ENCODE measurements at places on chromosomes 5 and 9.

DNA sequence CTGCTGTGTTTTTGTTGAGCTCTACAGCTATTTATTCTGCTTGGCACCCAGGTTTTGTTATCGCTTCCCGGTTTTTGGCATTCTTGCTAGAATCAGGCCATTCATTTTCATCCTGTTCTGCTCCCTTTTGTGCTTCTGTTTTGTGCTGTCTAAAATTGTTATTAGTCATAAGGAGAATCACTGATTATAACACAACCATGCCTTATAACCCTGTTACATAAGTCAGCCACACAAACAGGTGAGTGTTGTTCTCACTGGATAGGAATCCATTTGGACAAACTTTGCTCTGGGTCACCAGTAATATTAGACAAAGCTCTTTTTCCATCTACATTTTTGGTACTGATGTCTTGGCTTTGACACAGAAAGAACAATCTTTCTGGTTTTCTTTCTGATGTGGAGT lies 622.8 kb downstream of the PSAT1 start:
- DNase-seq: no peak

GRCh38 chr5:113678924-113679575 lies 165.6 kb downstream of the YTHDC2 start:
- DNase-seq: peak; percentile 21

DNA sequence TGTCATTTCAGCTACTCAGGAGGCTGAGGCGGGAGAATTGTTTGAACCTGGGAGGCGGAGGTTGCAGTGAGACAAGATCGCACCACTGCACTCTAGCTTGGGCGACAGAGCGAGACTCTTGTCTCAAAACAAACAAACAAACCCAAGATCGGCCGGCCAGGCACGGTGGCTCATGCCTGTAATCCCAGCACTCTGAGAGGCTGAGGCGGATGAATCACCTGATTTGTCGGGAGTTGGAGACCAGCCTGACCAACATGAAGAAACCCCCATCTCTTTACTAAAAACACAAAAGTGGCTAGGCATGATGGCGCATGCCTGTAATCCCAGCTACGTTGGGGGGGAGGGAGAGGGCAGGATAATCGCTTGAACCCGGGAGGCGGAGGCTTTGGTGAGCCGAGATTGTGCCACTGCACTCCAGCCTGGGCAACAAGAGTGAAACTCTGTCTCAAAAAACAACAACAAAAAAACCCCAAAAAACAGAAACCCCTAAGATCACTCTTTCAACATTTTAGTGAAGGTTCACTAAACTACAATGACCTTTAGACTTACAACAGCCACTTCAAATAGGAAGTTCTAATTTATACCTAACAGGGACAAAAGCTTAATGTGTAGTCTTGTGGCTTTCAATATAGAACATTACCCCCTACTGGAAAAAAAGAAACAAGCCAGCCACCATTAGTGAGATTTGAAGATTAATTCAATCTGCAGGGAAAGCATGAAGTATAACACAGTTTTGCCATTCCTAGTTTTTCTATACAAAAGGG lies 7.0 kb downstream of the HSPA9 start:
- no peak for DNase-seq

- no peak for DNase-seq
These were observed 32.9 kb downstream of the OTULINL start for GRCh38 chr5:14614490-14614889.

DNA sequence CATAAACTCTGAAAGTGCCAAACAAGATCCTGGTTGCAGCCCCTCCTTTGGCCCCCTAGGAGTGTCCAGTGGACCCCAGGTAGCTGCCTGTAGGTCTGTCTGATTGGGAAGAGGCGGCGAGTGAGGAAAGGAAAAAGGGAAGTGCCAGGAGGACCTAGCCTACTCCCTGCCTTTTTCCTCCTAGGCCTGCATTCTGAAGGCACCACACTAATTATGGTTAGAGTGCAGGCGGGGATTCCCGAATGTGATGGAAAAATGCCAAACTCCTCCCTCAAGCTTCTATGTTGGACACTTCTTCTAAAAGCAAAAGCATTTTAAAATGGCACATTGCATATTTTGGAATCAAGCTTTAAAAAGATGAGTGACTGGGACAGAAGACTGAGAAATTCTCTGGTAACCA lies 83.2 kb upstream of the SMIM15 start:
- DNase-seq: no peak

DNA sequence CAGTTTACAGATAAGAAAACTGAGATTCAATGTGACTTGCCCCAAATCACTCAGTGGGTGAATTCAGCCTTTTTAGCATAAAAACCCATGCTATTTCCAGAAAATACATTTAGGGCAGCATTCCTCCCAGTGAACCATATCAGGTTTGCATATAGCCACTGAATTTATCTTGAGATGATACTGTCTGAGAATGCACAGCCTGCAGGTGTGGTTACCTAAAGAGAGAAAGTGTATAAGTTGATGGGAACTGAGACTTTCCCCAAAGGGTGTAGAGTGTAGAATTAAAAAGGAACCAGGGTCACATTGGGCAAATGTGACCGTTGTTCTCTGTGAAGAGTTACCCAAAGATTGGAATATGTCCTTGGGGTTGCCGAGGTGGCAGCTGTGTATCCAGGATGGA lies 100.0 kb upstream of the PIK3R1 start:
- DNase-seq: no peak

DNA sequence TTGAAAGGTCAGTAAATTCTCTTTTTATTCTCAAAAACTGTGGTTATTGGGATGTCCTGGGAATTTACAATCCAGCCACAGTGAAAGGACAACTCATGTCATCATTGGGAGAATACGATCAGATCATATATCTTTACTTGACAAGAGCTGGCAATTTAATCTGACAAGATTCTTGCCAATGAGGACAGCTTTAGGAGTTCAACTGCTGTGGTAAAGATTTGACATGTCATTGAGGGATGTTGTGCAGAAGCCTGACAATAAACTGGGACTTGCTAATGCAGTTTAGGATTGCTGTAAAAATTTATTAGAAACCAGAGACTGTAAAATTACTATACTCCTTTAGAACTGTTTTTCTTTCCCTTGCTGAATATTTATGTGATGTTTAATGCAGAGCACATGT lies 1131.0 kb downstream of the MAT2B start:
- no peak for DNase-seq

DNA sequence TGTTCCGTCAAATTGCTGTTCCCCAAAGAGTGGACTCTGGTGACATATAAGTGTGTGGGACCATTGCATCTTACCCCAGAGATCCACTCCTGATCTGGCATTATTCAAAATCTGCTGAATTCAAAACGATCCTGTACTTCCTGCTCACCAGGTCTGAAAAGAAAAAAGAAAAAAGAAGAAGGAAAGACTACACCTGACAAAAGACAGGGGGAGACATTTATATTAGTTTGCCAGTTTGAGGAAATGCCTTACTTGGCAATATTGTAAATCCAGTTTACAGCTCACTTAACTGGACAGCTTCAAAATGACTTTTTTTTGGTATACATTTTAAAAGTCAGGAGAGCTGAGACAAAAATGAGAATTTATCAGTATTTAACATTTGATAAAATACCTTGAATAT lies 15.0 kb upstream of the GRHPR start:
- DNase-seq: no peak

- DNase-seq: no peak
These were observed 26.0 kb downstream of the DDX4 start for GRCh38 chr5:55763746-55764420.

GRCh38 chr5:96702503-96703383 lies 40.6 kb downstream of the CAST start:
- no peak for DNase-seq

GRCh38 chr5:36045895-36046294 lies 20.8 kb downstream of the UGT3A2 start:
- DNase-seq: no peak

- peak; percentile 95 for DNase-seq
These were observed at the start of gene NUDCD2 for GRCh38 chr5:163459819-163460561. NUDCD2 (minus strand) TSS chr5:163460102; CDS start chr5:163460050, 52 bp downstream.

GRCh38 chr9:26243726-26244125 lies 565.5 kb upstream of the TUSC1 start:
- DNase-seq: no peak

- no peak for DNase-seq
These were observed 179.2 kb downstream of the HSD17B3 start for GRCh38 chr9:96122751-96123150.

DNA sequence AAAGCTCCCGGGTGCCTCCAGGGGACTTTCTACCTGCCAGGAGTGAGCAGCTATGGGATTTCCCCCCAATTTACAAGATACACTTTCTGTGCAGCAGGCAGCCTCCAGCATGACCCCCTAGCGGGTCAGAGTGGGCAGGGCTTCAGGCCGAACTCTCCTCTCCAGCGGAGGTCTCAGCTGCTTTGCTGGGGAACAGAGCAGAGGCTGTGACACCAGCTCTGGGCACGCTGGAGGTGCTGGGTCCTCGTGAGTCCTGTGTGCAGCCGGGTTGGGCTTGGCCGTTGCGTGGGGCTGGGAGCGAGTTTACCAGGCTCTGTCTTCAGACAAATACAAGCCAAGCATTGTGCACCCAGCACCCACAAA lies 2.9 kb downstream of the NRARP start:
- DNase-seq: no peak

DNA sequence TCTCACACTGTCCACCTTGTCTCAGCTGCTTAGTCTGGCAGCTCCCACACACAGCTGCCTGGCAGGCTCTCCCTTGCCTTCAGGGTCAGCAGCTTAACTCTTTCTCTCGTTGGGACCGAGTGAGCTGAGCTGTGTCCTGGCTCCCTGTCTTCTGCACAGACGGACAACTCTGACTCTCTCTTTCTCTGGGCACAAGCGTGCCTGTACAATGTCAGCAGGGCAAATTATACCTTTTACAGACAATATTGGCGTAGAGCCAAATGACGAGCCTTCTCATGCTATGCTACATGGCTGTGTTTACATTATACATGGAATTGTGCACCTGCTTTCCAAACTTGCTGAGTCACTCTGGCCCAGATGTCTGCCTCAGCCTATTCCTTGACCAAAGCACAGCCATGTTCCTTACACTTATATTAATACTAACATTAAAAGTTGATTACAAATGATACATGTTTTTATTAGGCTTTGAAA lies 188.6 kb downstream of the CYLC2 start:
- DNase-seq: no peak

- DNase-seq: no peak
These were observed 144.8 kb downstream of the SH3GL2 start for GRCh38 chr9:17723656-17724055.

GRCh38 chr9:79975621-79976256 lies 404.0 kb downstream of the TLE4 start:
- DNase-seq: no peak

- DNase-seq: no peak
These were observed 77.9 kb upstream of the MVB12B start for GRCh38 chr9:126248680-126249079.

DNA sequence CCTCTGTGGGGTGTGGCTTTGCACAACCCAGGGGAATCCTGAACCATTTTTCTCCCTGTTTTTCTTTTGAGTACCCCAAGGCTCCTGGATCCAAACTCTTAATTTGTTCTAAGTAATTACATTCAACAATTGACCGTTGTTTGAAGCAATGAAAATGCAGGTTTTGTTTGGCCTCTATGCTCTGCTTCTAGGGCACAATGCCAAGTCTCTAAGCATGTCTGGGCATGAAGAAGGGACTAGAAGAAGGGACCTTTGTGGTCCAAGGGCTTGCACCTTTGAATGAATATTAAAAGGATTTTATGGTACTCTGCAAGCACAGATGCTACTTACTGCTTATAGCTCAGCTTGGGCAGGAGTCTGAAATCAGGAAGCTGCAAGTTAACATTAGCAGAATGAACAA lies 6.6 kb upstream of the ENC1 start:
- DNase-seq: no peak

- DNase-seq: no peak
These were observed 379.9 kb upstream of the ACTBL2 start for GRCh38 chr5:57862471-57862911.

GRCh38 chr5:59837071-59837470 lies 56.5 kb downstream of the PDE4D start:
- no peak for DNase-seq

DNA sequence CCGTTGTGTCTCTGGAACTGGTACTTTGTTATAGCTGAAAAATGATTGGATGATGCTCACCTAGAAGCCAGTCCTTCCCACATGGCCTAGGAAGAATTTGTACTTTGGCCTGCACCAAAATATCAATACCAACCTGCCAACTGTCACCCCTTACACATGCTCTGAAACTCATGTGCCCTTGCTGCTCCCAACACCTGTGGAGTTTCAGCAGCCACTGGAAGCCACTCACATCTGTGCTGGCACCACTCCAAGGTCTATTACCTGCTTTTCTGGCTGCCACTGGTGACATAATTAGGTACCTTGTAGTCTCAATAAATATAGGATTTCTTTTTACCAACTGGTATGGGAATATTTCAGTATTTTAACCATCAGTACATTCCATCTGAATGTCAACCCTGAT lies 363.6 kb downstream of the SH3GL2 start:
- no peak for DNase-seq

DNA sequence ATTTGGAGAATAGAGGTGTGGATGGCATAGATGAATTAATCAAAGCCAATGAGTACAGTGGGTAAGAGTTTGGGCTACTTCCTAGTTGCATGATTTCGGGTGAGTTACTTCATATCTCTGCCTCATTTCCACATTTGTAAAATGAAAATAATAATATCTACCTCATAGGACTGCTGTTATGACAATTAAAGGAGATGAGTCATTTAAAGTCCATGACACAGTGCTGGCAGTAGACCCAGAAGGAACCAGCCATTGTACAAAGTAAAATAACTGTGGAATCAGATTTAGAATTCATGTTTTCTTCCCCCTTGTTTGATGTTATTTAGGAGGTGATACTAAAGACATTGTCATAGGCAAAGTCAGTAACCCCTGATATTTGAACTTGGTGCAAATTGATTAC lies 139.5 kb upstream of the SLC27A6 start:
- DNase-seq: no peak

- no peak for DNase-seq
These were observed 58.3 kb upstream of the NOTCH1 start for GRCh38 chr9:136603901-136604814.

GRCh38 chr9:80811003-80811402 lies 878.3 kb downstream of the TLE1 start:
- DNase-seq: no peak
